ENCODE measurements at places on chromosomes 6 and 20.

- no peak for DNase-seq
Measured at GRCh38 chr6:113428702-113429101, 428.4 kb upstream of the MARCKS start.

DNA sequence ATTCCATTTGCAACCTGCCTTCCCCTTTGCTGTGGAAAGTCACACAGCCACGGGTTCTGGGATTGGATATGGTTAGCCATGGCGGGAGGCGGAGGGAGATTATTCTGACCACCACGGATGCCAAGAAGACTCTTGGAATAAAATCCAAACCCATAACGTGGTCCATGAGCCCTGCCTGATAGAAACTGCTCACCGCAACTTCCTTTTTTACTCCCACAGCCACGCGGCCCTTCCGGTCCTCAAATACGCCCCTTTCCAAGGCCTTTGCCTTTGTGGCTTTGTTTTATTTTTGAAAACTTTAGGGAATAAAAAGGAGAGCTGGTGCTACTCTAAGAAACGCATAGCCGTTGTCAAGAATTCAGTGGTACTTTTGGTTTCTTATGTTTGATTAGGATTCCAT is 602.5 kb upstream of the CDH4 start:
- no peak for DNase-seq

DNA sequence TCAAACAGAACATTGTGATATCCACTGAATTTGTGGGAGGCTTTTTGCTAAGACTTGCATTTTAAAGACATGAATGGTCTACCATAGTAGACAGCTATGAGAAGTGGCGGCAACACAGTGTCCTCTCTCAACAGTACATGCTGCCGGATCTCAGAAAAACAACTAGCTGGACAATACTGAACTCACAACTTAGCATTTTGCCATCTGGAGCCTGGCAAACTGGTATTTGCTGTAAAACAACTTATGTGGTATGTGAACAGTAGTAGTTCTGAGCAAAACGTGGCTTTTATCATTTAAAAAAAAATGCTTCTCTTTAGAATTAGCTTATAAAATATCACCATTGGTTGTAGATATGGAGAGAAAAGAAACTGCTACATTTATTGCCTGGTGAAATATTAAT is 3.3 kb upstream of the PXDC1 start:
- no peak for DNase-seq

DNA sequence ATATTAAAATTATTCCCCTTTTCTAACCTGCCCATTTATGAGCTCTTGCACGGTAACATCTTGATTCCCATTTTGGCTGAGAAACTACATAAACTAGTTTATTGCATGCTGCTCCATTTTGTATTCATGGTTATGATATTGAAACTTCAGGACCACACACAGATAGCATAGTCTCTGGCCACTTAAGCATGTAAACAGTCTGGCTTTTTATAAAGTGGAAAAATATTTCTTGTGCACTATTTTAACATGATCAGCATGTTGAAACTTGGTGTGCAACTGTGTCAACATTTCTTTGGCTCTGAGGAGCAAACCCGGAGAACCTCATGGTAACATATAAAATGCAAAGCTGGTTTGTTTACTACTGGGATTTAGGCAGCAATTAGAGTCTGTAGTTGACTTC is 70.7 kb downstream of the SLX4IP start:
- DNase-seq: no peak

- DNase-seq: no peak
Measured at GRCh38 chr6:3466488-3467219, 9.8 kb upstream of the SLC22A23 start.

DNA sequence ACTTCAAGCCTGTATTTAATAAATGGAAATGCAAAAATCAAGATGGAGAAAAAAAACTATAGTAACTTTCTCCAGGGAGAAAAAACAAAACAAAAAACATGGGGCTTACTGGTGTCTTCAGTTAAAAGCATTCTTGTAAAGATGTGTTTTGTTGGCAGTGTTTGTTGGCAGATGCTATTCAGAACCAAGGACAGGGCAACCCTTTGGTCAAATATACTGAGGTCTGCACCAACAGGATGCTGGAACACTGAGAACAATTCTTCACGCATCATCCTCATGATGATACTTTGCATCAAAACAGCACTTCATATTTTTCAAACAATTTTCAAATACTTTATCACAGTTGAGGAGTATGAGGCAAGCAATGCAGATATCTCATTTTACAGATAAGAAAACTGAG is 63.7 kb upstream of the CBLN4 start:
- DNase-seq: no peak

GRCh38 chr20:50346374-50347283 is 156.0 kb downstream of the CEBPB start:
- DNase-seq: no peak

DNA sequence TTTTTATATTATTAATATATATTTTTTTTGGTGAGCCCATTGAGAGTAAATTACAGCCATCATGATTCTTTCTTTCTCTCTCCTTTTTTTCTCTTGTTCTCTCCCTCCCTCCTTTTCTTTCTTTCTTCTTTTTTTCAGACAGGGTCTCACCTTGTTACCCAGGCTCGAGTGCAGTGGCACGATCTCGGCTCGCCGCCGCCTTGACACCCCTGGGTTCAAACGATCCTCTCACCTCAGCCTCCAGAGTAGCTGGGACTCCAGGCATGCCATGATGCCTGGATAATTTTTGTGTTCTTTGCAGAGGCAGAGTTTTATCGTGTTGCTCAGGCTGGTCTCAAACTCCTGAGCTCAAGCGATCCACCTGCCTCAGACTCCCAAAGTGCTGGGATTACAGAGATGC is 1.6 kb downstream of the CCDC170 start:
- no peak for DNase-seq

GRCh38 chr6:168506460-168506859 is 65.5 kb downstream of the SMOC2 start:
- no peak for DNase-seq

DNA sequence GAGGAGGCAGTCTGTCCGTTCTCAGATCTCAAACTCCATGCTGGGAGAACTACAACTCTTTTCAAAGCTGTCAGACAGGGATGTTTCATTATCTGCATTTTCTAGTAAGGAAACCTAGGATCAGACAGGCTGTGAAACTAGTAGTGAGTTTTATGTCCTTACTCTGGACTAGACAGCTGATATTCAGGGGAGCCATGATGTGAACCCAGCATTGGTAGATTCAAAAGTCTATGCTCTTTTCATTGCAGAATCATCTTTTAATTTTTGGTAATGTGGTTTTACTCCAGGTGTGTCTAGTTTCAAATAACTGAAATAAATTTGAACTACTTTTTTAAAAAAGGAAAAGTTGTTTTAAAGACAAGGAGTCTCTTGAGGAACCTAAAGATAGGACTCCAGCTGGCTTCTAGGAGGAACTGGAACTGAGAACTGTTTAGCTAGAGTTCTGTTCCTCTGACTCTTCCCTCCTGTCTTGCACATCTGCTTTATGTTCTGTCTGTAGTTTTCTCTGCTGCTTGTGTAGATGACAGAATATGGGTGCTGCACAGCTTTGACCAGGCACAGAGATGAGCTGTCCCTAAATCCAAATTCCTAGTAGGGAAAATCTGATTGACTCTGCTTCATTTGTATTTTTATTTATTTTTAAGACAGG is 27.8 kb upstream of the RNF144B start:
- DNase-seq: no peak

GRCh38 chr20:16699293-16699692 is 30.5 kb upstream of the SNRPB2 start:
- DNase-seq: no peak

GRCh38 chr6:168534265-168534664 is 93.3 kb downstream of the SMOC2 start:
- no peak for DNase-seq

DNA sequence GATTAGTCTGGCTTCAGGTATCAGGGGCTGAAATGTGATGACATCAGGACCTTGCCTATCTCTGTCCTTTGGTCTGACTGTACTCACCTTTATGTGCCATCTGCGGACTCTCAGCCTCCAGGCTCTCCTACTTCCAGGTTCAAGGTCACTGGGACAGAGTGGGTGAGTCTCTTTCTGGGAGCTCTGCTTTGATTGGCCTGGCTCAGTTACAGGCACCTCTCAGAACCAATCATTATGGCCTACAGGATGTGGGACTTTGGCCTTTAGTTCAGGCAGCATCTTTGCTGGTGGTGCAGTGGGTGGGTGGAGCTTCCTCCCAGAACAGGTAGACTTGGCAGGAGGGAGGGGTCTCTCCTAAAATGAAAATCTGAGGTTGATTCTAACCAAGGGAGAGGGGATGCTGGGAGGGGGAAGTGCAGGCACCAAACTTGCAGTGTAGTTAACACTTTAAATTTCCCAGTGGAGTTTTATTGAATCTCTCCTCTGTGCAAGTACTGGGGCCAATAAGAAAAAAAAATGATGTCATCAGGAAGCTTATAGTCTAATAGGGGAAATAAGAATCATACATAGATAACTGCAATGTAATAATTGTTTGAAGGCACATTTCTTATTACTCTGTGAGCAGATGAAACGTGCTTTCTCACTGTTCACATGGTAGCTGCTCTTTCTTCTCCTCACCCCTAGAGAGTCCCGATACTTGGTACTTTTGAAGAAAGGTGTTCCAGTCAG is 53.4 kb downstream of the SLC24A3 start:
- DNase-seq: no peak
